ENCODE measurements at places on chromosomes 13 and 19.
A peak's percentile ranks its signal among the peaks of the same experiment; 100 is the strongest.

DNA sequence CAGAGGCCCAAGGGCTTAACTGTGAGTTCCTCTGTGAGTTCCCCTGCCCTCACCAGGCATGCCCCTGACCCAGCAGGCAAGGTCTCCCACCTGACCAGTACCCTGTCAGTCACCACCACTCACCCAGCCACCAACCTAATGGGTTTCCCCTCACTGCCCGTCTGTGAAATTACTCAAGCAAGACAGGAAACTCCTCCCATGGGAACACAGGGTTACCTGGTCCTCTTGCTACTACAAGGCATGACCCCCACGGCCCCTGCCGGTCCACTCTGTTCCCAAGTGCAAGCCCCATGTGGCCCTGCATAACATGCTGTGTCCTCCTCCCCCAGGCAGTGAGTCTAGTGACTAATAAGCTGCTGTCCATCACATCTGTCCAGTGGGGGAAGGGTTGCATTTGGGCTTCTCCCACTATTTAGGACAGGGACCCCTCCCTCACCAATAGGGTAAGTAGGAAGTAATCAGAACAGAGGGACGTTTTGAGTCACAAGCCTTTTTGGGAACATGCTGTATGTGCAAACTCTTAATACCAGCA lies 8.0 kb upstream of the DHRS12 start:
- DNase-seq, result no peak

DNA sequence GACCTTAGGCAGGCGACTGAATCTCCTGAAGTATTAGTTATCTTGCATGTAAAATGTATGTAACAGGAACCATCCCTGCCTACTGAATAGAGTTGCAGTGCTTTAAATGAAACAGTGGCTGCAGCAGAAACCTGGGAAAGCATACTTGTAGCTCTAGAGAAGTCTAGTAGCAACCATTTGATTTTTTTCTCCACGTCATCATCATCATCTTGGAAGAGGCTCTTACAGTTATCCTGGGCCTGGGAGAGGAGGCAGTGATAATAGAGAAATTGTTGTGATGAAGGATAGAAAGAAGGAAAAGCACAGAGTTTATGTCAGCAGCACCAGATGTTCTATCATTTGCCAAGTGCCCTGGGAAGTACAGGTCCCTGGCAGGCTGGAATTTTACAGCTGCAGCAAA lies 377.6 kb downstream of the ITGBL1 start:
- DNase-seq, result no peak

GRCh38 chr19:46828484-46828883 lies 22.2 kb downstream of the AP2S1 start:
- DNase-seq, result no peak

GRCh38 chr19:15330801-15331418 lies 1.4 kb downstream of the BRD4 start:
- DNase-seq, result no peak

GRCh38 chr13:32140109-32140508 lies 108.5 kb downstream of the FRY start:
- no peak for DNase-seq

DNA sequence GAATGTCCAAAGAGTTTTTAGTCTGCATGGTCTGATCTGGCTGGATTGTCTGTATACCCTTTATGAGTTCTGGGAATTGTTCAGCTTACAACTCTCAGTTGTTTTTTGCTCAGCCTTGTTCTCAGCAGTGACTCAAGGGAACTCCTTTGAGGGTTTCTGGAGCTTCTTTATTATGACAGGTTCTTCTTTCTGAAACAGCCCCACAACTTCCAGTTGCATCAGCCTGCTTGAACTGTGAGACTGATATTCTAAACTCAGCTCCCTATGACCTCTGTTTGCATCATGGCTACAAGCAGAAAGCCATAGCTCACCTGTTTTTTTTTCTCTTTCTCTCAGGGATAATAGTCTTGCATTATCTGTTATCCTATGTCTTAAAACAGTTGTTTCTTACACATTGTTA lies 85.0 kb downstream of the TDRD3 start:
- DNase-seq, result no peak

- no peak for DNase-seq
These were observed 23.2 kb downstream of the CABP5 start for GRCh38 chr19:48020686-48021085.

GRCh38 chr19:32677657-32678056 lies 2.0 kb downstream of the RGS9BP start:
- DNase-seq, result no peak

DNA sequence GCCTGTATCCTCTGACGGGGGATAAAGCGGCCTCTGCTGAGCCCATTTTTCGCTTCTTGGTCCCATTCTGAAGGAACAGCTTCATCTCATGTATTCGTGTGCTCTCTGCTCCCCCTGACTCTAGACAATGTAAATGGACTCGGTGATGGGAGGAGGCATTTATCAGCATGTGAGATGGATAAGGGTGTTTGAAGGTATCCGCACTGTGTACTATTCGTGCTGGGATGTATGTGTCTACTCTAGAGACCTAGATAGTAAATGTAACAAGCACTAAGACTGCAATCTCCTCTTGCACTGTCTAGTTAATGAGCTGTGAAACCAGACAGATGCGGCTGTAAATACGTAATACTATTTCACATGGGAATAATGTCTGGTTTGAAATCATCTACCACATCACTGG lies 134.6 kb upstream of the ARGLU1 start:
- no peak for DNase-seq

GRCh38 chr13:79402074-79402635 lies 3.9 kb downstream of the RBM26 start:
- no peak for DNase-seq

DNA sequence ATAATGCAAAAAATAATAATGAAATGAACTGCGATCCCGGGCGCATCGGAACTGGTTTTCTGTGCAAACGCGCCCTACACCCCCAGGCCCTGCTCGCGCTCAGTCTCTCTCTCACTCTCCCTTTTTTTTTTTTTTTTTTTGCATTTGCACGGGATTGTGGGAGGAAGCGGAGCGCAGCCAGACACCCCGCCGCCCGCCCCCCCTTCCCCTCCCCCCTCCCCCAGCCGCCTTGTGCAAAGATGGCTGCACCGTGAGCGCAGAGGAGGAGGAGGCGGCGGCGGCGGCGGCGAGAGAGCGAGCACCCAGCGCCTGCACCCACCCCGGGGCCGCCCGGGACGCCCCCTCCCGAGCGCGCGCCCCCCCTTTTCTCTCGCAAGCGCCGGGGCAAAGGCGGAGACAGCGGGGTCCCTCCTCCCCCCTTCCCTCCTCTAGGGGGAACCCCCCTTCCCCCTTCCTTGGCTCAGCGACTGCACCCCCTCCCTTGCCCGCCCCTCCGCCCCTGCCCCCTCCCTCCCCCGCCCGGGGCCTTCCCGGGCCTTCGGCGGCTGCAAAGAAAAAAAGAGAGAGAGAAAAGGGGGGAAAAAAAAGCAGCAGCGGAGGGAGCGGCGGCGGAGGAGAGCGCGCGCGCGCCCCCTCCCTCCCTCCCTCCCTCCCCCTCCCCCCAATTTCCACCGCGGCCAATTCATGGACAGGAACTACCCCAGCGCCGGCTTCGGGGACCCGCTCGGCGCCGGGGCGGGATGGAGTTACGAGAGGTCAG lies at the start of gene PRR12:
TSS of gene PRR12 (plus strand) at position 212 of the 760 bp plus-strand sequence. CDS start at position 685, 473 bp downstream.
- peak; percentile 78 for DNase-seq

DNA sequence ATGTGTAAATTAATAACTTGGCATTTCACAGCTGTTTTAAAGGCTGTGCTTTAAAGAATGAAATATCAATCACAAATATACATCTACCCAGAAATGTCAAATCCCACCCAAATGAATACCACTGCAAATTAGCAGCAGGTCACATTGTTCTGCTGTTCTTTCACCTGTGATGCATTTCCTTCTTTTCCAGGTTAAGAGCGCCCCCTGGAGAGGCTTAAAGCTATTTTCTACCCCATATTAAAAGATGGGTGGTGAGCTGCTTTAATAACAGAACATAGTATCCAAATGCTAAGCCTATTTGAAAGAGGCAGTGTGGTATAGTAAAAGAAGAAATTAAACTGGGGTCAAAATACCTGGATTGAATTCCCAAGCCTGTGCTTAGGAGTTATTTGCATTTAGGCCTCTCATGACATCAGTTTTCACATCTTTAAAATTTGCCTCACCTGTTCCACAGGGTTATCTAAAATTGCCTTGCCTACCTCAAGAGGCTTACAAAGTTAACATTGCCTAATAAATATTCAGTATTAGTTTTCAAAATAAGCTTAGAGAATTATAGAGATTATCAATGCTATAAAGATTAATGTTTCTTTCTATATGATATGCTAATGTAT lies 396.9 kb upstream of the SLITRK5 start:
- DNase-seq, result peak; percentile 43

DNA sequence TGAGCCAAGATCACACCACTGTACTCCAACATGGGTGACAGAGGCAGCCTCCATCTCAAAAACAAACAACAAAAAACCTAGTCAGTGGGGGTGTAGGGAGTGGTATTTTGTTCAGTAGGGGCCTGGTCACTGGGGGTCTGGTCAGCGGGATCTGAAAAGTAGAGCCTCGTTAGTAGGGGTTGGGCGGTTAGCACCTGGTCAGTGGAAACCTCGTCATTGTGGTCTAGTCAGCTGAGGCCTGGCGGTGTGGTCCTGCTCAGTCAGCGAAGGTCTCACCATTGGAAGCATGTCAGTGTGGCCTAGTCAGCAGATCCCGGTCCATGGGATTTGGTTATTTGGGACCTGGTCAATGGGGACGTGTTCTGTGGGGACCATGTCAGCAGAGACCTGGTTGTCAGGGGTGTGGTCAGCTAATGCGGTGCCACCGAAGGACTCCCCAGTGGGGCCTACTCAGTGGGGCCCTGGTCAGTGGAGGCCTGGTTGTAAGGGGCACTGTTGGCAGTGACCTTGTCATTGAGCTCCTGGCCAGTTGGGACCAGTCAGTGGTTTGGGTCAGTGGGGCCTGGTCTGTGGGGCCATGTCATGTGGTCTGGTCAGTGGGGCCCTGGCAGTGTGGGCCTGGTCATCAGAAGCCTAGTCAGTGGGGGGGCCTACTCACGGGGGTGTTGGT lies 63.0 kb upstream of the TPM4 start:
- no peak for DNase-seq

DNA sequence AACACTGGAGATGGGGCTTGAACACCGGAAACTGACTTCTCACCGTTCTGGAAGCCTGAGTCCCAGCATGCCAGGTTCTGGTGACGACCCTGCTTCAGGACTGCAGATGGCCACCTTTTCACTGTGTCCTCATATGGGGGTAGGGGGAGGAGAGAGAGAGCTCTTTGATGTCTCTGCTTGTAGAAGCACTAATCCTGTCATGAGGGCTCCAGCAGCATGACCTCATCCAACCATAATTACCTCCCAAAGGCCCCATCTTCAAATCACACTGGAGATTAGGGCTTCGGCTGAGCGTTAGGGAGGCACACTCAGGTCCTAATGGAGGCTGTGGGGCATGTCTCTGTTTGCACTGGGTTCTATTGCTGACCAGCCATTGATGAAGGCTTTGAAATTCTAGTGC lies 255.3 kb downstream of the TEX29 start:
- no peak for DNase-seq

- no peak for DNase-seq
These were observed 87.8 kb downstream of the IPO5 start for GRCh38 chr13:98041081-98041820.

- no peak for DNase-seq
These were observed 38.4 kb upstream of the RAP2A start for GRCh38 chr13:97395447-97396136.

GRCh38 chr13:112815871-112816270 lies 126.0 kb downstream of the ATP11A start:
- DNase-seq, result no peak

GRCh38 chr13:34162544-34162933 lies 344.6 kb downstream of the RFC3 start:
- no peak for DNase-seq

DNA sequence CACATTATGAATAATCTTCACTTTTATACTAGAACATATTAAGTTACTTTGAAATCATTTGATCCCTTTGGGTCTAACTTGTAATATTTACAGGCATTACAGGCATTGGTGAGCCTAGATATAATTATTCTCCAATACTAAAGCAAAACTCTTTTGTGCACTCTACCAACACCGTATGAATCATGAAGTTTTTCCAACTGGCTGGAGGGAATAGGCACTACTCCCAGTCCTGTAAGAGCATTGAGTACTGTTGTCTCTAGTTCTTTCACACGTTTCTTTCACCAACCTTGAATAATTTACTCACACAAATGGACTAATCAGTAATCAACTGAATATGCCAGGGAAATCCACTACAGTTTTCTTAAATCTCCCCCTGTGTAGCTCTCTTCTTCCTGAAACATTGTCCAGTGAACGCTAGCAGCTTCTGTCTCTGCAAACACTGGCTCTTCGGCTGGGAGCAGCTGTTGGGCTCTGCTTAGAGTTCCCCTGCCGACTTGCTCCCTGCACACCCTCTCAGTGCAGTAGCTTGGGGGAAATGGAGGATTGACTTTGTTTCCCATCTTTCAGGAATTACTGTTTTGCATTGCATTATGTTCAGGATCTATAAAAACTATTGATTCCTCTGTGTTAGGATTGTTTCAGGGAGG lies 476.7 kb downstream of the RFC3 start:
- no peak for DNase-seq

DNA sequence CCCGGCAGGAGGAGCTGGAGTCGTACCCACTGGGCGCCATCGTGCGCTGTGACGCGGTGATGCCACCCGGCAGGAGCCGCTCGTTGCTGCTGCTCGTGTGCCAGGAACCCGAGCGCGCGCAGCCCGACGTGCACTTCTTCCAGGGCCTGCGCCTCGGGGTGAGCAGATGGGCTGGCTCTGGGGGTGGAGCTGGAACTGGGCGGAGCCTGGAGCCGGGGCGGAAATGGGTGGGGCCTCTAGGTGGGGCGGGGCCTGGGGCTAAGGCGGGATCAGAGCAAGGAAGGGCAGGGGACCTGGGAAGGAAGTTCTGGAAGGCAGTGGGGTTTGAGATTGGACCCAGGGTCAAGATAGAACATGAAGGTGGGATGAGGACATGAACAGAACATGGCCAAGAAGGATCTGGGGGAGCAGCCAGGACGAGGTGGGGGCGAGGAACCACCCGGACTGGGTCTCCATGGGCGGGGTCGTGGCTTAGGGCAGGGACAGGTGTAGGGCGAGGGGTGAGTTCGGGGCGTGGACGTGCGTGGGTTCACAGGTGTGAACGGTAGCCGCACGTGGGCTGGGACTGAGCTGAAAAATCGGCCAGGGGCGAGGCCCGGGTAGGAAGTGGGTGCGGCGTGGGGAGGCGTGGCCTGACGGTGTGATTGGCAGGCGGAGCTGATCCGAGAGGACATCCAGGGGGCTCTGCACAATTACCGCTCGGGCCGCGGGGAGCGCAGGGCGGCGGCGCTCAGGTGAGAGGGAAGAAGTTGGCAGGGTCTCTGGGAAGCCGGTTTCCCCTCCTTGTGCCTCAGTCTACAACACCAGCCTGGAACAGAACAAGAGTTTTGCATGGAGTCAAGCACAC lies 4.7 kb downstream of the EPS8L1 start:
- DNase-seq, result no peak

GRCh38 chr13:97559030-97559429 lies 125.1 kb downstream of the RAP2A start:
- no peak for DNase-seq

Measured in MM.1S (cell line).